T-helper 17 cell (primary cell): ENCODE measurements at places on chromosomes 16 and 17. TPM values are rescaled to one million over a fixed set of nuclear protein-coding genes. Genes with fewer than 3 reads are reported as not detected.

The TK2 gene
- total RNA-seq, result 9.4 TPM

The FBXL16 gene
- 35.3 TPM for total RNA-seq

The NCOR1 gene
- total RNA-seq, result 155 TPM

The ACSM2B gene
- total RNA-seq, result not detected

The TEKT1 gene
- 0.37 TPM for total RNA-seq

The ABCC6 gene
- total RNA-seq, result not detected

The TEKT3 gene
- not detected for total RNA-seq

The KRTAP16-1 gene
- total RNA-seq, result 0.34 TPM

The UTP4 gene
- total RNA-seq, result 47.2 TPM

The CHST4 gene
- not detected for total RNA-seq

The YBX2 gene
- total RNA-seq, result not detected

The CMTM2 gene
- total RNA-seq, result not detected

The RAC3 gene
- 2.6 TPM for total RNA-seq
